ENCODE measurements at places on chromosomes 13 and 19.

DNA sequence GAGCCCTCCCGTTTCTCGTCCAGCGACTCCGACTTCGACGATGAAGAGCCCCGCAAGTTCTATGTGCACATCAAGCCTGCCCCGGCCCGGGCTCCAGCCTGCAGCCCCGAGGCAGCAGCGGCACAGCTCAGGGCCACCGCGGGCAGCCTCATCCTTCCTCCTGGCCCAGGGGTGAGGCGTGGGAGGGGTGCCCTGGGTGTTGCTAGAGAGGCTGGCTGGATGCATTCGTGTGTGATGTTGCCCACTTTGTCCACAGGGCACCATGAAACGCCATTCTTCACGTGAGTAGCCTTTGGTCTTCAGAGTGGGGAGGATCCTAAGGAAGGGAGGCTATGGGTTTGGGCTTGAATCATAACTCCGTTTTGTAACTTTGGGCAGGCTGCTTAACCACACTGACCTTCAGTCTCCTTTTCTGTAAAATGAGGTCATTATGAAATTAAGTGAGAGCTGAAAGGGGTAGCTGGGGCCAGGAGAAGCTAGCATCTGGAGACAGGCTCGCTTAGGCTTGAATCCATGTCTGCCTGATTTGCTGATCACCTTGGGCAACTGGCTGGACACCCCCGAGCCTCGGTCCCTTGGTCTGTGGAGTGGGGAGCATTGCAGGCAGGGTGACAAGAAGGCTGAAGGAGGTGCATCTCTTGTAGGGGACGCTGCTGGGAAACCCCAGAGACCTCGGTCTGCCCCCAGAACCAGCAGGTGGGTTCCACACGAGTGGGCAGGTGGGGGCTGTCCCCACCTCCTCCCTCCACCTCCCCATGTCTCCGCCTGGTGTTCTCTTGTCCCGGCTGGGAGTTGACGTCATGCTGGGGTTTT lies 18.7 kb upstream of the B3GNT3 start:
- no peak for DNase-seq

DNA sequence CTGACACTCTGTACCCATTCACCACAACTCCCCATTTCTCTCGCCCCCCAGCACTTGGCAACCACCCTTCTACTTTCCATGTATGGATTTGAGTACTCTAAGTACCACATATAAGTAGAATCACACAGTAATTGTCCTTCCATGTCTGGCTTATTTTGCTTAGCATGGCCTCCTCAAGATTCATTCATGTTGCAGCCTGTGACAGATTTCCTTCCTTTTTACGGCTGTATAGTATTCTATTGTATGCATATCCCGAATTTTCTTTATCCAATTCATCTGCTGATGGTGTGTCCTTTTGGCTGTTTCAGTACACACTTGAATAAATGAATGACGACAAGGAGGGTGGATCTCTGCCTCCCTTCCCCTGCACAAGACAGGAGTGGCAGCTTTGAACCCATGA lies 95.1 kb downstream of the ZNF536 start:
- no peak for DNase-seq

GRCh38 chr13:33188093-33188882 lies 97.3 kb downstream of the STARD13 start:
- no peak for DNase-seq

DNA sequence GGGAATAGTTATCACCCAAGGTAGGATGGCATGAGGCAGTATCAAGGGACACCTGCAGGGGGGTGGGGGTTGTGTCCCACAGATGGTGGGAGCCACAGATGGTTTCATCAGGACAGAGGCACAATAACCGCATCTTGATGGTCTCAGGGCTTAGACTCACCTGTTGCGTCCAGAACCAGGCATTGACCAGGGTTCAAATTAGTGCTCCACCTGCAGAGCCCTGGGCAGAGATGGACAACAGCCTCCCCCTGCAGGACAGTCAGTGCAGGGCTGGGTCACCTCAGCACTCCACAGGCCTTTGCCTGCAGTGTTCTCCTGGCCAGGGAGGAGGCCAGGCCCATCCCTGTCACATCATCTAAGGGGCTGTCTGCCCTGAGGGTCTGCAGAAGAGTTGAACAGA lies 14.5 kb upstream of the CEACAM1 start:
- DNase-seq = no peak

GRCh38 chr13:31909864-31910551 lies 121.6 kb upstream of the FRY start:
- peak; percentile 8 for DNase-seq

Data from stimulated activated CD8-positive, alpha-beta memory T cell treated with anti-CD3 and anti-CD28 coated beads, Interleukin-15, amount 100 ng/mL, for 24 hours (primary cell).